ENCODE measurements at places on chromosomes 4 and X.
A peak's percentile ranks its signal among the peaks of the same experiment; 100 is the strongest.

DNA sequence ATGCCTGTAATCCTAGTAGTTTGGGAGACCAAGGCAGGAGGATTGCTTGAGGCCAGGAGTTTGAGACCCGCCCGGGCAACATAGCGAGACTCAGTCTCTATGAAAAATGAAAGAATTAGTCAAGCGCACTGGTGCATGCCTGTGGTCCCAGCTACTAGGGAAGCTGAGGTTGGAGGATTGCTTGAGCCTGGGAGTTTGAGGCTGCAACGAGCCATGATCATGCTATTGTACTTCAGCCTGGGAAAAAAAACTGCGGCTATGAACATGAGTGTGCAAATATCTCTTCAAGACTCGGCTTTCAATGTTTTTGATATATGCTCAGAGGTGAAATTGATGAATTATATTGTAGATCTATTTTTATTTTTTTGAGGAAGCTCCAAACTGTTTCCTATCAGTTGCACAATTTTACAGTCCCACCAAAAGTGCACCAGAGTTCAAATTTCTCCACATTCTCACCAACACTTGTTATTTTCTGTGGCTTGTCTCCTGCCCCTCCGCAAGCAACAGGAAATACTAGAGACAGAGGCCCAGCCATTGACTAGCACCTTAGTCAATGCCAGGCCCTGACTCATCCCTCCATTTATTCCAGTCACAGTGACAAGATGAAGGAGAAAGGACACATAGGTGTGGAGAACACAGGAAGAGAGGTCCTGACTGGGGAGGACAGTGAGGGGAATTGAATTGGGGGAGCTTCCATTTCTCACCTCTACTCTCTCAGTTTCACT lies 33.1 kb upstream of the ZNF41 start:
- DNase-seq = no peak

DNA sequence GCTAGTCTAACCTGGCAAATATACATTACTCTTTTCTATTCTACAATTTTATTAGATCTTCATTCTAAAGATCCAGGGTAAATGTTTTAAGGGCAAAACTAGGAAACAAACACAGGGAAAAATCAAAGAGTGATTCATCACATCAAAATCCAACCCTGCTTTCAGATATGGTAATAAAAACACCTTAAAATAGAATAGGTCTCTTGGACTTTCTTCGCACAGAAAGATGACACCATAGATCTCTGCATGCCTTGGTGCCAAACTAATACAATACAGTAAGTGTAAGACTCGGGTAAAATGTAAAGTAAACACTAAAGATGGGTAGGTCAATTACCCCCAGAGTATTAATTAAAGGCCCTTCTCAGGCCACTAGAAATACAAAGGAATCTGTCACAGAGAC lies 34.2 kb downstream of the LDB2 start:
- no peak for DNase-seq

DNA sequence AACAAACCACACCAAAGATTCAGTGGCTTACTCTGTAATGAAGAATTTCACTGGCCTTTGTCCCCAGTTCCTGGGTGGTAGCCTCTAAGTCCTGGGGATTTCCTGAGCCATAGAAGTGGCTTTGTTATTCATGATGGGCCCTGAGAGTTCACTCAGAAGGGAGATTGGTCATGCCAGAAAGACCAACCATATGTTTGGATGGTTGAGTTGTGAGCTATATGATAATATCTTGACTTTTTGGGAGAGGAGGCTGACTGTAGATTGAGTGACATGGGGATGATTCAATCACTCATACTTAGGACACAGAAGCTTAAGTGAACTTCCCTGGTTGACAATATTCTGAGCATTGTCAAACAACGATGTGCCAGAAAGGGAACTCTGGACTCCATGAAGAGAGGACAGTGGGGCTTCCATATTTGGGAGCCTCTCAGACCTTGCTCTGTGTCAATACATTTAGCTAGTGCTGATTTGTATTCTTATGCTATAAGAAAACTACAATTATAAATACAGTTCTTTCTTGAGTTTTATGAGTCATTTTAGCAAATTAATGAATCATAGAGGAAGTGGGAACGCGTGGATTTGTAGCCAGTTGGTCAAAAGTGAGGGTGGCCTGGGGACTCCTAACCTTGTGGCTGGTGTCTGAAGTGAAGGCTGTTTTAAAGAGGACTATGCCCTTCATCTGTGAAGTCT lies 392.0 kb downstream of the GBA3 start:
- DNase-seq = no peak

DNA sequence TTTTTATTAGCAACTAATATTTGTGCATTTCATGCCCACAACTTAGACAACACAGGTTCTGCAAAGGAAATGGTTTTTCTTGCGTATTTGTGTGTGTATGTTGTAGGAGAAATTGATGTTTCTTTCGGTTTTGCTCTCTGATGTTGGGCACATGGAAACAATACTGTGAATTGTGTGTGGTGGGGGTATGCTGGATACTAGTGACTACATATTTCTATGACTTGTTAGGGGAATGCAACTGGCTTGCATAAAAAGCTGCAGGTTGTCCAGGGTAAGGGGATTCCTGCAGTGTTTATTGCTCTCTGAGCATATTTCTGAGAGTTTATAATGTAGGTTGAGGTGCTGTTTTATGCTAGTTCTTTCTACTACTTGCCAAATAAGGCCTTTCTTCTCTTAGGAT lies 11.6 kb downstream of the DLG3 start:
- no peak for DNase-seq

- DNase-seq = no peak
Measured at GRCh38 chr4:123102897-123103471, 180.6 kb upstream of the NUDT6 start.

GRCh38 chrX:9958183-9958582 lies 9.0 kb upstream of the CLDN34 start:
- DNase-seq = no peak

GRCh38 chrX:22109442-22109841 lies 77.3 kb downstream of the PHEX start:
- no peak for DNase-seq

- peak; percentile 69 for DNase-seq
Measured at GRCh38 chrX:71098302-71098701, 2.7 kb downstream of the FOXO4 start.

DNA sequence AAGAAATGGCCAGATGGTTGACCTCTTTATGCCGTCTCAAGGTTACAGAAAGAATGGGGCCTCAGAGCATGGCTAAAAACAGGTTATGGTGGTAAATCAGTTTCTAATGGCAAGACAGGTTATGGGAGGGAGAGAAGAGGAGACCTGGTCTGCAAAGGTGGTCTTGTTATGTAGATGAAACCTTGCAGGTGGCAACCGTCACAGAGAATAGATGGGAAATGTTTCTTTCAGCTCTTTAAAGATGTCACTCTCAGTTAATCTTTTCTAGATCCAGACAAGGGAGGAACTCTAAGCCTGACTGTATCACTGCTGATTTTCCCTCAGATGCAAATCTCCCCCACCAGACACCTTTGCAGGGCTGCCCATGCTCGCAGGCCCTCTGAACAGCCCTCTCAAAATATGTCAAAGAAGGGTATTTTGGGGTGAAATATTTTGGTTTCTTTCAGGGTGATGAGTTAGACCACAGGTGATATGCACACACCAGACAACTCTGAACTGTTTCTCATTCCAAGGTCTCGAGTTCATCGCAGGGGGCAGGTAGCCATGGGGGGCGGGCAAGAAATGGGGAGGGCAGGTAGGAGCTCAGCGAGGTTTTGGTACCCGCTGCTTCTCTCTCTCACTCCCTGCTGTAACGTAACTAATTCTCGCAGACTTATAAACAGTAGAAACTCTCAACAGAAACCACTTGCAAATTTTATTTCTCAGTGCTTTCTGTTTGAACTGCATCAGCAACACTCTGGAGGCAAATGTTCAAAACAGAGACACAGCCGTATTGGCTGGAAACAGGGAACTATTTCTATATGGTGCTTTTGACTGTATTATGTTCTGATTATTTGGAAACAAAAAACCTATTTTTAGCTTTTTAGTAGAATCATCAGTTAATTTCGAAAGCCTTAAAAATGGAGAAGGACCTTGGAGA lies 32.4 kb downstream of the CASP3 start:
- no peak for DNase-seq

DNA sequence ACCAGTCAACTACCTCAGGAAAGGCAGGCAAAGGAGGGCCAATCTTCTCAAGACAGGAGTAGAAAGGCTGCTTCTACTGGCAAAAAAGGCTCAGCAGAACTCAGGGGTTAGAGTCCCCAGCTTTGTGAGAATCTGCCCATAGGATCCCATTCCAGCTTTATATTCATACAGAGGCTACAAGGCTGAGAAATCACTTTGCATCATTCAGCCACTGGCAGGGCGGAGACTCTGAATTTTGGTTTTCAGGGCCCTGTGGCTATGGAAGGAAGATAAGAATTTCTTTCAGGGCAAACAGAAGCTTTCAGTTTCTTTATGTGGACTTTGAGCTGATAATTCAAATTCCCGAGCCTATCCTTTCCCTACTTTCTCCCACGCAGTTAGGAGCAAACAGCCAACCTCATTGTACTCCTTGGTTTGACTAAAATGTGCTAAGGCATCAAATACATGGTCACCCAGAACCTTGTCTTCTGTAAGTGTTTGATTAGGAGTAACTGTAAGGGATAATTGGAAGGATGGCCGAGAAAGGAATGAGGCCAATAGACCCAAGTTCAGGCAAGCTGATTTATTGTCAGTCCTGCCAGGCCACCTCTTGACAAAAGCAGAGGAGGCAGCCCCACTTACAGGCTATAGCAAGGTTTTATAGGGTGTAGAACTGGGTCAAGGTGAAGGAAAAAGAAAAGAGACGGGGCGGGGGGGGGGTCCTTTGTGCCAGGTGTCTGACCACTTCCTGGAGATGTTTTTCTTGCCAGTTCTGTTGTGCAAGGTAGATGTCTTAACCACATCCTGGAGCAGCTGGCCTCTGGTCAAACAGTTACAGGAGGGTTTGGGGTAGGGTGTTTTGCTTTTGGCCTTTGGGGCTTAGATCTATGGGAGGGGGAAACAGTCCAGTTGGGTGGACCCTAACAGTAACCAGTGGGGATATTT lies 165.3 kb upstream of the PPP1R2C start:
- DNase-seq = no peak

DNA sequence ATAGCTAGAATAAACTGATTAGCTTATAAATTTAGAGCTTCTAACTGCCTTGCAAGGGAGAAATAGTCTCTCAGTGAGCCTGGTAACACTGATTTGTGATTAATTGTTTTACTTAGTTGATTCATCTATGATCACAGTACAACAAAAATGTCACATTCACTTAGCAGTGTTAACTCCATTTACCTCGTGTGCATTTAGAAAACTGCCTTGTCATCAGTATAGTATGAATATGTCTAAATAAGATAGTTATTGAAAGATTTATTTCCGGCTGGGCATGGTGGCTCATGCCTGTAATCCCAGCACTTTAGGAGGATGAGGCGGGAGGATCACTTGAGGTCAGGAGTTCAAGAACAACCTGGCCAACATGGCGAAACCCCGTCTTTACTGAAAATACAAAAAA lies 39.3 kb downstream of the FAM199X start:
- no peak for DNase-seq

DNA sequence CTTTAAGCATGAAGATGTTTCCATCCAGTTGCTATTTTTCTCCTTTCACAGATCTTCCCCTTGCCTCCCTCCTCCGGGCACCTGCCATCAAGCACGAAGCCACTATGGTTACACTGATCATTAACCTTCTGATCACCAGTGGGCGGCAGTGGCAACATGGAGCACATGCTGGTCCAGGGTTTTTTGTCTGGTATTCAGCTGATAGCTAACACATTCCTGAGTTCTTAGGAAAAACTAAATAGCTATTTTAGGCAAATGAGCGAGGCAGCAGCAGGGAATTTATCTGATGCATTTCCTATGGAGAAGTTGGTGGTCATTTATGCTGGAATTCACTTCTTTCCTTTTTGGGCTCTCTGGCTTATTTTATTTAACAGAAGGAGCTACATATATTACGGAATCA lies 22.9 kb downstream of the SHISA3 start:
- DNase-seq = no peak

DNA sequence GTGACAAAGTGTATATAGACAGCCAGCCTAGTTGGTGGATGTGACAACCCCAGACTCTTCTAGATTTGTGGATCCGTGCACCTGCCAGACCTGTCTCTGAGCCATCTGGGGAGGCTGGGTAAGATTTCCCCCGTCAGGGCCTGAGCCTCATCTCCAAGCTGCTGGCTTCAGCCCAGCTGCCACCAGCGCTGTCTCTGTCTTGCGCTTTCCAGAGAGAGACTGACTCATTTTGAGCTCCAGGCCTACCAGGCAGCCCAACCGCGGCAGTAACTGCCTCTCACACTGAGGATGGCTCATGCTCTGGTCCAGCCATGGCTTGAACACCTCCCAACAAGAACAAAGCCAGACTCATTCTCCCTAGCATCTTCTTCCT lies 26.4 kb downstream of the NOP14 start:
- peak; percentile 73 for DNase-seq

- no peak for DNase-seq
Measured at GRCh38 chrX:139360356-139360755, 170.2 kb upstream of the F9 start.

DNA sequence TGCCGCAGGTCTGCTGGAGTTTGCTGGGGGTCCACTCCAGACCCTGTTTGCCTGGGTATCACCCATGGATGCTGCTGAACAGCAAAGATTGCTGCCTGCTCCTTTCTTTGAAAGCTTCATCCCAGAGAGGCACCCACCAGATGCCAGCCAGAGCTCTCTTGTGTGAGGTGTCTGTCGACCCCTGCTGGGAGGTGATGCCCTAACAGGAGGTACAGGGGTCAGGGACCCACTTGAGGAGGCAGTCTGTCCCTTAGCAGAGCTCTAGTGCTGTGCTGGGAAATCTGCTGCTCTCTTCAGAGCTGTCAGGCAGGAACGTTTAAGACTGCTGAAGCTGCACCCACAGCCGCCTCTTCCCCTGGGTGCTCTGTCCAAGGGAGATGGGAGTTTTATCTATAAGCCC lies 162.7 kb downstream of the NAF1 start:
- no peak for DNase-seq

GRCh38 chrX:46547857-46548256 lies 2.6 kb upstream of the ZNF674 start:
- DNase-seq = no peak

- DNase-seq = no peak
Measured at GRCh38 chr4:122524176-122524575, 67.7 kb upstream of the IL2 start.

DNA sequence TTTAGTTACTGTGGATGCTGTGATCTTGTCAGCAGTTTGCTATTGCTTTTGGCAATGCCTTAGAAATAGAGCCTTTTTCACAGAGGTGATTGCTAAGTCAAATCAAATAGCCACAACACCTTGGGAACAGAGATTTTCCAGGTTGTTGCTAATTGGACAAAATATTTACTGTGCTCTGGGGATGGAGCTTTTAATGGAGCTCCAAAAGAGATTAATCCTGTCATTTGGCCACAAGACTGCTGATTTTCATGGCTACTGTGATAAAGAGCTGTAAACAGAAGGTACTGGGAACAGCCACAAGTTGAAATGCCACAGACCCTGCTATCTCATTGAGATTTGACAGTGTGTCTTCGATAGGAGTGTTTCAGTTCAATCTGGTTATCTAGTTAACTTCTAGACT lies 1715.2 kb upstream of the ADGRL3 start:
- no peak for DNase-seq

DNA sequence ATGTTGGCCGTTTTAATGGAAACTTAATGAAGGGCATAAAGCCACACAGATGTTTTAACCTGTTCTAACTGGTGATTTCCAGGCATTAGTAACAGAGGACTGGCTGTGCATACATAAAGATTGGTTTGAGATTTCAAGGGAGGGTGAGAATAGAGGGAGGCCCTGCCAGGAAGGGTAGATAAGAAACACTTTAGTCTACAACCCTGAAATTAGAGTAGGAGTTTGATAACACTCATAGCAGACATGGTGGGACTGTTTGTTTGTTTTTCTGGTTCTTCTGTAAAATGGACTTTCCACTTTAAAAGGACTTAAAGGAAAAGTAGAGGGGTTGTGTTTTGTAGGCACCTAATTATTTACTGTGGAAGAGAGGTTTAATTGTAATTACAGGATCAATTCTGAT lies 16.2 kb downstream of the SLC4A4 start:
- no peak for DNase-seq
